ENCODE measurements at places on chromosomes 6 and 20. TPM values are rescaled to one million over a fixed set of nuclear protein-coding genes. Genes with fewer than 3 reads are reported as not detected.

- DNase-seq, result peak; percentile 11
Observed at GRCh38 chr6:142631517-142632385, 313.2 kb downstream of the HIVEP2 start.

PABPC1L gene
- 10.8 TPM for total RNA-seq

DNA sequence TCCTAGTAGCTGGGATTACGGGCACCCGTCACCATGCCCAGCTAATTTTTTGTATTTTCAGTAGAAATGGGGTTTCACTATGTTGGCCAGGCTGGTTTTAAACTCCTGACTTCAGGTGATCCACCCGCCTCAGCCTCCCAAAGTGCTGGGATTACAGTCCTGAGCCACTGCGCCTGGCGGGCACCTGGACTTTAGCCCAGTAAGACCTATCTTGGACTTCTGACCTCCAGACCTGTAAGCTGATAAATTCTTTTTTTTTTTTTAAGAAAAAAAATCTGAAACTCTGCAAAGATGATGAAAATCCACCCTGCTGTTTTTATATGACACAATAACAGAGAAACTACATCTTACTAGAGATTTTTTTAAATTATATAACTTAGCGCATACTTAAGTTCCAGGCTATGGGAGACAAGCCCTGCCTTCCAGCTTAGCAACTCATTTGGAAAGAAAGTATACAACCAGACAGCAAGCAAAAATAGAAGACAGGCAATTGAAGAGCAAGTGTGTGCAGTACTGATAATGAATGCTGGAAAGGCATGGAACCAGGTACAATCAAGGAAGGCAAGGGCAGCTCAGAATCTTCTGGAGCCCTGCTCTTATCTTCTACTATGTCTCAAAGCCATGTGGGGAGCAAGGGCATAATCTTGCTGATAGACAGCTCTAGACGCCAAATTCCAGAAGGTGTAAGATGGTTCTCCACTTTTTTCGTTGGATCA, 104.2 kb downstream of the CD83 start:
- no peak for DNase-seq

DNA sequence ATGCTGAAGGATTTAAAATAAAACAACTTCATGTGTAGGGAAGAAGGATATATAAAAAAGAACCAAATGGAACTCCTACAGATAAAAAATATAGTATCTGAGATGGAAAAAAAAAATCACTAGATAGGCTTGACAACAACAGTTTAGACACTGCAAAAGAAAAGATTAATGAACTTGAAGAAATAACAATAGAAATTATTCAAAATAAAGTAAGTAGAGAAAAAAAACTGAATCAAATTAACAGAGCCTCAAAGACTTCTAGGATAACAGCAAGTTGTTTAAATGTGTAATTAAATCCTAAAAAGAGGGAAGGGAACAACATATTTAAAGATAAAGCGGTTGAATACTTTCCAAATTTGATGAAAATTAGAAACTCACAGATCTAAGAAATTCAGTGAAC, 316.3 kb upstream of the ECI2 start:
- no peak for DNase-seq

- DNase-seq, result no peak
Observed at GRCh38 chr6:36739947-36740817, 42.6 kb downstream of the RAB44 start.

DNA sequence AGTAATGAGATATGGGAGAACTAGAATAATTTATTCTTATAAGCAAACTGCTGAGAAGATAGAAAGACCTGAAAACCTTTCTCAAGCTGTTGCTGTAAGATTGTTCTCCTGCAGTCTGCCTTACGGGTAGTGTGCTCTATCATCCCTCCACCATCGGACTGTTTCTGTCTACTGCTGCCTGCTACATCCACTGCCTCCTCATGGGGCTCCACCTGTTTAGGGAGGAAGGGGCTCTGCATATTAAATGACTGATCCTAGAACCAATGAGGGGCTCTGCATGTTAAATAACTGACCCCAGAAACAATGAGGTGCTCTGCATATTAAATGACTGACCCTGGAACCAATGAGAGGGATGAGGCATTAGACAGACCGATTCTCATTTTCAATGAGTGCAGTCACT, 654.6 kb downstream of the KIF16B start:
- no peak for DNase-seq

DNA sequence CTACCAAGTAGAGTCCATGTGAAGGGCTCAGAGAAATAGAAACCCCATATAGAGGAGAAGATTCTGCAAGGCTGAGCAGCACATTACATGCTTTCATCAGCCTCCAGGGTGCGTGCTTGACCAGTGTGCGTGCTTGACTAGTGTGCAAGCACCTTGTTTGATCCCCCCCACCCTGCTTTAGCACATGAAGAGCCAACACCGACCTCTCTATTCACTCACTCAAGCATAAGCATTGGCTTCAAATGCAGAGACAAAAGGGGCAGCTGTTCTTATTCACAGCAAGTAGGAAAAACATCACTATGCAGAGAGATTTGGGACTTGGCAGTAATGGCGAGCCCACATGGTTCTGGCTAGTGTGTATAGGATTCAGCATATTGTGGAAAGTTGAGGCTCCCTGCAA, 278.7 kb upstream of the RNF217 start:
- no peak for DNase-seq

CASS4 gene
- 3.5 TPM for total RNA-seq

ENPP4 gene
- 2.2 TPM for total RNA-seq

PDYN gene
- total RNA-seq, result not detected

DNA sequence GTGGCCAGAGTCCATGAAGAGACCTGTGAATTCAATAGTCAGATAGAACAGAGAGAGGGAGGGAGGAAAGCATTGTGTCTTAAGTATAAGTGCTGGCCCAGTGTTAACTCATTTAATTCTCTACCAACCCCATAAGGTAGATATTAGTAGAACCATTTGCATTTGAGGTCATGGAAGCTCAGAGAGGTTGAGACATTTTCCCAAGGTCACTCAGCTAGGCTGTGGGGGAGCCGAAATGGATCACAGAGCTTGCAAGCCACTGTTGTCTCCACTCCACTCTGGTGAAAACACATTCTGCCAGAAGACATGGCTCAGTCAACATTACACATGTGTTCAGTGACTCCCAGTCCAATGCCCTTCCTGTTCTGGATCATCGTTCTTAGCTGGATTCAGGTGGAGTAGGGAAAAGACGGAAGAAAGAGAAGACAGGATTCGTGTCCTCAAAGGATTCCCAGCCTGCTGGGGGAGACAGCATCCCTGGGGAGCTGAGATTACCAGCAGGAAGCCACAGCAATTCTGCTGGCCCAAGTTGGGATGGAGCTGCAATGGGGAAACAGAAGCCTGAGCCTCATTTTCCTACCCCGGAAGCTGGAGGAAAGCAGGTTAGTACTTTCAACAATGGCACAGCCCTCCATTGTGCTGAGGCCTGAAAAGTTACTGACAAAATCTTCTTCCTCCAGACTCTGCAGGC, 27.0 kb upstream of the MDGA1 start:
- DNase-seq, result no peak

UNC5CL gene
- total RNA-seq, result under 0.01 TPM

DNA sequence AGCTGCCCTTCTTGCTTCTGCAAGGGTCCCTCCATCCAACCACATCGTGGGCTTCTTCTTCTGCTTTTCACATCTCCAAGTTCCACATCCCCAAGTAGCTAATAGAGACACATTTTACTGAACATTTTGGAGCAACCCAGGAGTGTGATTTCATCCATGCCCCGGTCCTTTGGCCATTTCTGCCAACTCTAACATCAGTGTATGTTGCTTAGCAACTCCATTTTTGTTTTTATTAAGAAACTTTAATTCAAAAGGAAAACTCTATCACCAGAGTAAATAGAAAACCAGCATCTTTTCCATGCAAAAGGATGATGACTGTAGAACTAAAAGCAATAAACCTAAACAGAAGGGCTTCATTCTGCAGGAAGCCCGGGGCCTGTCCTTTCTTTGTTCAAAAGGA, 32.7 kb upstream of the SULF2 start:
- no peak for DNase-seq

GRCh38 chr6:52512199-52512598, 64.7 kb downstream of the TRAM2 start:
- DNase-seq, result peak; percentile 94

Measured in fibroblast of villous mesenchyme (primary cell).